ENCODE measurements at places on chromosomes 5 and 9. TPM values are rescaled to one million over a fixed set of nuclear protein-coding genes. Genes with fewer than 3 reads are reported as not detected.

GRCh38 chr5:41956943-41957342 lies 31.9 kb downstream of the FBXO4 start:
- H3K36me3 ChIP-seq, result no peaks in the 10 kb centered on the region
- no peaks in the 10 kb centered on the region for H3K4me1 ChIP-seq
- no peaks in the 10 kb centered on the region for H3K27me3 ChIP-seq
- no peak for DNase-seq
- no peak overlapping the region for H3K4me3 ChIP-seq
- H3K27ac ChIP-seq, result no peak overlapping the region

DNA sequence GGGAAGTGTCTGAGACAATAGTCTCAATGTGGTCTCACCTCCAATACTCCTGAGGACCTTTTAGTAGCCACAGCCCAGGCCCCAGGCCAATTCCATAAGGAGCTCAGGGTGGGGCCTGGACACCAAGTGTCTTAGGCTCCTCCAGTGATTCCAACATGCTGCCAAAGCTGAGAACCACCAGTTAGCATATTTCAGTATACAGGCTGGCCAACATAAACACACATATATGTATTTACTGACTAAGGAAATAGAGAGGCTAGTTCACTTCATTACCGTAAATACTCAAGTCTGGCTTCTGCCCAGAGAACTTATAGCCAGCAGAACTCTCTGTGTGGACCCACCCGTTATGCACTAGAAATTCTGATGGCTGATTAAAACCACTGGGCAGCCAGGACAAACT lies 24.1 kb downstream of the S1PR3 start:
- no peak overlapping the region for H3K27ac ChIP-seq
- DNase-seq, result no peak
- no peaks in the 10 kb centered on the region for H3K27me3 ChIP-seq
- H3K4me1 ChIP-seq, result no peaks in the 10 kb centered on the region
- H3K4me3 ChIP-seq, result no peak overlapping the region

GRCh38 chr5:158162479-158163034 lies 303.6 kb upstream of the CLINT1 start:
- H3K4me1 ChIP-seq, result no peaks in the 10 kb centered on the region
- no peaks in the 10 kb centered on the region for H3K36me3 ChIP-seq
- no peak overlapping the region for H3K27ac ChIP-seq
- no peak for DNase-seq

GRCh38 chr9:103811462-103811861 lies 282.6 kb upstream of the SMC2 start:
- no peak for DNase-seq
- no peaks in the 10 kb centered on the region for H3K36me3 ChIP-seq
- no peak overlapping the region for H3K27ac ChIP-seq

DNA sequence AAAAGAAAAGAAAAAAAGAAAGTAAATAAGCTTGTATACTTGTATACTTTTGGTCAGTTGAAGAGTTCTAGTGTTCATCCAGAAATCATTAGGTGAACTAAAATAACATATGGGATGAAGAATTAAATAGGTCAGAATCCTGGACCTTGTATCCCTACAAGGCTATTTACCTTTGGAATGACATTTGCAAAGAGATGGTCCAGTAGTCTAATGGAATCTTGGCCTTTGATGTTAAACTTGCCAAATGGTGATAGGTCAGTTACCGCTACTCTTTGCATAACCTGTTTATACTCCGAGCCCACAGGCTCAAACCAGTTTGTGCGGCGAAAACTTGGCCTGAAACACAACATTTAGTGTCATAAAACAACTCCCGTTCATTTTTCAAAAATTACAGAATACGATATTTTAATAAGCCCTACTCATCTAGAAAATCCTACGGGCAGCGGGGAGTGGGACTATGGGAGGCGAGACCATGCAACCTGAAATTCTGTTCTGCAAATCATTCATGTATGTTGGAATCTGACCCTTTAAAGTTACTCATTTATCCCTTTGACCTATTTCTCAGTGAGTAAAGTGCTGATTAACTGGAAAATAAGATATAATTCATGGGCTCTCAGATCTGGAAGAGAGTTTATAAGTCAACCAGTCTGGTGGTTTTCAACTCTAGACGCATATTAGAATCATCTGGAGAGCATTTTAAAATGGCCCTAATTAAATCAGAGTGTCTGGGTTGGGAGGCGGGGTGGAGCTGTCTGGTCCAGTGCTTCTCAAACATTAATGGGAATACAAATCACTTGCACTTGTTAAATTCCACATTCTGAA lies 38.6 kb downstream of the DMGDH start:
- no peak for DNase-seq
- H3K27me3 ChIP-seq, result no peaks in the 10 kb centered on the region
- H3K4me3 ChIP-seq, result no peak overlapping the region
- no peaks in the 10 kb centered on the region for H3K4me1 ChIP-seq
- H3K36me3 ChIP-seq, result no peaks in the 10 kb centered on the region

DNA sequence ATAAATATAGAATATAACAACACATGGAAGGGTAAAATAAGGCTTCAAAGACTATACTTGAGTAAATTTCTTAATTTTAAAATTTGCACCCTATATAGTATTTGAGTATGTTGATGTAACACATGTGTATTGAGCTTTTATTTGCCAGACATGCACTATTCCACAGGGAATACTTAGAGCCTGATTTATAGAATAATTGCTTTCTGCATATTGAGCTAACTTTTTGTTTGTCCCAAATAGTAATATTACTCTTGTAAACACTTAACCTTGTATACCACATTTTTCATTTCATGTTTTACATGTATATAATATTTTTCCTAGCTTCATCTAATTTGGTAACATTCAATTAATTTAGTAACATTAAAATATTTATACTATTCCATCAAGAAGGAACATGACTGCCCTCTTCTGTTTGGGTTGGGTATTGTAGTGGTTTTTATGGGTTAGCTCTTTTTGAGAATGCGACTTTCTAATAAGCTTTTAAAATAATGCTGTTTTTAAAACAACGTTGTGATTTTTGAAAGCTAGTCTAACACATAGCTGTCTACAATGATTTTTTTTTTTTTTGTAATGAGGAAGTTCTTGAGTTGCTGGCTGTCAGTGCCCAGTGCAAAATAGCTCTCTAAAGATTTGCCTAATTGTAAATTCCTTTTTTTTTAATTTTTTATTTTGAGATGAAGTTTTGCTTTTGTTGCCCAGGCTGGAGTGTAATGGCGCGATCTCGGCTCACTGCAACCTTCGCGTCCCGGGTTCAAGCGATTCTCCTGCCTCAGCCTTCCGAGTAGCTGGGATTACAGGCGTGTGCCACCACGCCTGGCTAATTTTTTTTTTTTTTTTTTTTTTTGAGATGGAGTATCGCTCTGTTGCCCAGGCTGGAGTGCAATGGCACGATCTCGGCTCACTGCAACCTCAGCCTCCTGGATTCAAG lies 4.8 kb downstream of the SUB1 start:
- H3K27me3 ChIP-seq, result no peaks in the 10 kb centered on the region
- no peak overlapping the region for H3K4me3 ChIP-seq
- no peak overlapping the region for H3K27ac ChIP-seq
- peaks cover 15% of the 10 kb centered on the region for H3K4me1 ChIP-seq
- H3K36me3 ChIP-seq, result peaks cover 49% of the 10 kb centered on the region

DNA sequence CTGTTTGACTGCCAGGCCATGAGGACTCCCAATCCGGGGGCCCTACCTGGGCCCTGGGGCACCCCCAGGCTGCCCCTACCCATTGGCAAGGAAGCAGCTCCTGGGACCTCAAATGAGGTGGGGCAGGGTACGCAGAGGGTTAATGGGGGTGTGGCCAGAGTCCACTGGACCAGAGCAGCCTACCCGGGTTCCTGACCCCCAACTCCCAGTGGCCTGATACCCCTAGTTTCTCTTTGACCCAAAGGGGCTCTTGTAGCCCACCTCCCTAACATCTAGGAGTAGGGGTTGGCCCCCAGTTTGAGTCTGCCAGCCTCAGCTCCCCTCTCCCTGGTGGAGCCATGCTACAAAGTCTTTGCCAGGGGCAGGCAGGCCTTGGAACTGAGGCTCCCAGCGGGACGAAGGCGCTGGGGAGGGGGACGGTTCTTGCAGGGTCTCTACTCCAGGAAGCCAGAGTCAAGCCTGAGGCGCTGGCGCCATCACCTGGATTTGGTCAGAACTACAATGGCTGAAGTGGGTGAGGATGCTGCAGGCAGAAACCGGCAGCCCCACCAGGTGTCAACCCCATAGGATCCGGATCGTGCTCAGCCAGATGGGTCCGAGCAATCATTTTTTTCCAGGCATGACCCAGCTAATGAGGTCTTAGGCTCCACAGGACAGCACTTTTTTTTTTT lies 8.4 kb upstream of the CERCAM start:
- no peak overlapping the region for H3K27ac ChIP-seq
- peaks cover 21% of the 10 kb centered on the region for H3K27me3 ChIP-seq
- H3K36me3 ChIP-seq, result no peaks in the 10 kb centered on the region
- H3K4me3 ChIP-seq, result no peak overlapping the region

Gene SCGB3A1
- not detected for polyA plus RNA-seq
